ENCODE measurements at places on chromosomes 7 and 10.

GRCh38 chr10:60388116-60388625 lies 1.5 kb downstream of the ANK3 start:
- DNase-seq = no peak

DNA sequence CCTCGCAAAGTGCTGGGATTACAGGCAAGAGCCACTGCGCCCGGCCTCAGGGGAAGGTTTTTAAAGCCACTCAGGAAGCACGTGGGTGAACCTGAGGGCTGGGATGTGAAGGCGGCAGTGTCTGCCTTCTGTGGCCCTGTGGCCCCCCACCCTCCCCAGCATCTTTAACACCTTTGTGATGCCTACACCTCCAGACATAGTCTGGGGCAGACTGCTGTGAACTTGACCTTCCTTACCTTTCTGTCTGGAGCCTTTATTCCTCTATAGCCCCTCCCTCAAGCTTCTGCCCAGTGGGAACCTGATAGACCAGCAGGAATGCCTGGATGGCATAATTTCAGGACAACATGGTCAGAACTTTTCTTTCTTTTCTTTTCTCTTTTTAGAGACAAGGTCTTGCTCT lies 550.2 kb downstream of the GALNT17 start:
- no peak for DNase-seq

DNA sequence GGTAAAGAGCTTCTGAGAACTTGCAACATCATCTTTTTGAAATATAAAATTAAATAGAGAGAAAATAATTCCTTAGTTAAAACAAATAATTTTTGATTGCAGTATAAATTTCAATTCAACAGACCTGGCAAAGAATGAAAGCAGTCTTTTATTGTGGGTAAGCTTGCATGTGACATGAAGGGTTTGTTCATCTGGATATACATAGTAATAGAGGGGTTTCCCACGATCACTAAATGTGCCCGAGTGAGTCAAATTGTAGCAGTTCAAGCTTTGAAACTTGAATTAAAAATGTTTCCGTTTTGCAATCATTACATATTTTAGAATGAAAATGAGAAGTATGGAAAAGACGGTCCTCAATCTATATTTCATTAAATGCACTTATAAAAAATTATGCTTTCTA lies 658.4 kb upstream of the MBL2 start:
- no peak for DNase-seq

DNA sequence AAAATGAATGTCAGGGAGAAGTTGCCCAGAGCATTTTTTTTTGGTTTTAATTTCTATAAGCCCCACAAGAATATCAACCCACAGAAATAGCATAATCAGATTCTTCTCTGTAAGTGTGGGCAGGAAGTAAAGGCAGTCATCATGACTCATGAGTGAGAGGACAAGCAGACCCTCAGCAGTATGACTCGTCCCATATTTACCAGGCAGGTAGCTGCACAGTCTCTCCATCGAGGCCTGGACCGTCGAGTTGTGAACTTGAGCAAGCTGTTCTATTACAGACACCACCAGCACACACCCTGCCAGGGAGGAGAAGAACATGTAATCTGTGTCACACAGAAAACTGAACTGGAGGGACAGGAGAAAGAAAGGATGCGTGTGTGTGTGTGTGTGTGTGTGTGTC lies 37.8 kb downstream of the AOAH start:
- no peak for DNase-seq

- no peak for DNase-seq
Measured at GRCh38 chr7:92636018-92636560, 45.9 kb upstream of the FAM133B start.

DNA sequence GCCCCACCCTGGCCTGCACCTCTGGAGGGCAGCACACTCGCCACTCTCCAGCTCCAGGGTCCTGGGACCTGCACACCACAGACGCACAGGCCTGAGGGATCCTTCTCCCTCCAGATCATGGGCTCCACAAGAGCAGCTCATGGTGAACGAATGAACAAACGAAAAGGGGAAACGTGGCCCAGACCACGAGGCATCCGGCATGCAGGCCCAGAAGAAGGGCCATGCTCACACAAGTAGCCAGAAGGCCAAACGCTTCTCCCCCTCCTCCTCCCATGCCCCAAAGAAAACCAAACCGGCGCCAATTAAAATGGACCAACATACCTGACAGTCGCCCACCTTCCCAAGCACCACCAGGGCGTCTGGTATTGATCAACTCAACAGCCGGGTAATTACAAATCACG lies 30.4 kb downstream of the MAD1L1 start:
- DNase-seq = no peak

- no peak for DNase-seq
Measured at GRCh38 chr7:149732111-149732561, 41.3 kb downstream of the ZNF467 start.

DNA sequence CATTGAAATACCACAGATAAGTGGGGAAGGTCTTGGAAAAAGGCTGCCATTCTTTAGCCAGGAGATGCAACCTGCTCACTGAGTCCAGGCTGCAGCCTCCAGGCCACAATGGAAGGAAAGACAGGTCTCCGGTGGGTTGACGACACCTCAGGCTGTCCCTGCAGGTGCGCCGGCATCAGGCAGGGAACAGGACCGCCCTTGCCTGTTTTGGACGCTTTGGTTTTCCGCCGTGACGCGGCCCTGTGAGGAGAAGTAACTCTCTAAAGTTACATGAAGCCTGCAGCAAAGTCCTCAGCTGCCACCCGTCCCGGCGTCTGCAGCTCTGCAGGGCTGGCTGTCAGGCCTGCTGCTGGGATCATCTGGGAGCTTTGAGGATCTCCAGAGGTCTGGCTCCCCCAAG lies 147.0 kb downstream of the WDR37 start:
- DNase-seq = no peak

DNA sequence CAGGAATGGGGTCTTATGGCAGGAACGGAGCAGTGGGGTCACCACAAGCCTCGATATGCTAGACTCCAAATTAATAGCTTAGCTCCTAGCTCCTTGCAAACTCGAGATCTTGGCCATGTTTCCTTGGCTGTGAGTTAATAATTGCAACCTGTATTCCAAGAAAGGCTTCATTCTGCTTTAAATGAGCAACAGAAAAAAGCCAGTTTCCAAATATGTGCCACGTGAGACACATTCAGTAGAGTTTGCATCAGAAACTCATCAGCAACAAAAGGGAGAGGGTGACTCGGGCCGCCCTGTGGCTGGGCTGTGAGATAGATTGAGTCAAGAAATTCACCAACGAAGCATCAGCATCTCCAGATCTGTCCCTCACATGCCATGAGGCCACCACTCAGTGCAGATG lies 112.0 kb downstream of the NPTX2 start:
- DNase-seq = no peak

DNA sequence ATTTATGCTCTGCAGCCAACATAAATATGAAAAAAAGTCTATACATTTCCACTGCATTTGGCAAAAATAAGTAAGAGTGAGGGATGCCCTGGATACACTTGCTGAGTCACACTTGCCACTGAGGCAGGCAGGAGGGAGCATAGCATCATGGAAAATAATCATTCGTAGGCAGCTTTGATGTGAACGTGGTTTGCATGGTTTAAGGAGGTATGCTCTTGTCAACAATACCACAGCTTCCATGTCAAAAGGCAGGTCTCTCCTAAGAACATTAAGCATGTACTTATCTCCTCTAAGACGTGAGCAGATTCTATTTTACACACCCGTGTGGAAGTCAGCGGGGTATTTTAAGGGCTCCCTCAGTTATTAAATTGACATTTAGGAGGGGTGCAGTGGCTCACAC lies 89.2 kb upstream of the WDR11 start:
- no peak for DNase-seq

Data from activated CD4-positive, alpha-beta T cell treated with anti-CD3 and anti-CD28 coated beads for 1 hour (primary cell).